ENCODE measurements at places on chromosomes 7 and 10.

DNA sequence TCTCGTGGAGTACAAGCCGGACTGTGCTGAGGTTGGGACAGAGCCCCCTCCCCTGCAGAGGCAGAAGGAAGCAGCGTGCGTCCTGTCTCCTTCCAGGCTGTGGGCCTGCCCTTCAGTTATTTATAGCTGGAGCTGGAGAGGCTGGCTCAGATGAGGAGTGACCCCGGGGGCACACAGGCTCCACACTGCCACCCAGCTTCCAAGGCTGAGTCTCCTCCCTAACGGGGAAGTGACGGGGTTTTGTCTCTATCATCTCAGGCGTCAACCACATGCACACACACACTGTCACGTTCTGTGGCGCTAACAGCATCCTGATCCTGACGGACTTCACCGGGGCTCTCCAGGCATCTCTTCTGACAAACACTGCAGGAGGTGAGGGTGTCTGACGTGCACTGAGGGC lies 25.4 kb downstream of the AMZ1 start:
- no peak for DNase-seq

- DNase-seq: no peak
Observed at GRCh38 chr10:26821699-26822570, 38.8 kb downstream of the ABI1 start.

DNA sequence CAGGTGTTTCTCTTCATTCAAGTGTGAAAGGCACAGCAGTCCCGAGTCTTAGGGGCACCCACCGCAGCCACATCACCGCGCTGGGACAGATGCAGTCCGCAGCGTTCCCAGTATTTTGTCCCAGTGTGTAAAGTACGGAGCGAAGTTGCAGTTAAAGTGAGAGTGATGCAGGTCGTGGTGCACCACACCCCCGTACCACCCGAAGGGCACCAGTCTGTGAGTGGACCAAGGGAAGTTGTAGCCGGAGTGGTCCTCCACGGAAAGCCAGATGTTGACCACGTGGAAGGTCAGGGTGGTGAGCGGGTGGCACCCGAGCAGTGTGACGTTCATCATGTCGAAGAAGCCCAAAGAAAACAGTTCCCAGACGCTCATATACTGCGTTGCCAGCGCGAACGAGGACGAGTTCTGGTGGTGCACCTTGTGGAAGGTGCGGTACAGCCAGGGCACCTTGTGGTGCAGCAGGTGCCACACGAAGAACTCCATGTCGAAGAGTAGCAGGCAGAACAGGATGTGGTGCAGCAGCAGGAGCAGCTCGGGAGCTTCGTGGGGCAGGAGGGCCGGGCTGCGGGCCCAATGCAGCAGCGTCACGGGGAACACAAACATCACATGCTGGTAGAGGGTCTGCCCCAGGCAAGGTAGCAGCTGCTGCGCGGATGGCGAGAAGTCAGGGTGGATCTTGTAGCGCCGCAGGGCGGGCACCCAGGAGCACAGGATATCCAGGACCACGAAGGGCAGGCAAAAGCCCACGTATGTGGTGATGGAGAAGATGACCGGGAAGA lies 526 bp downstream of the CH25H start:
- no peak for DNase-seq

GRCh38 chr7:31979690-31980330 lies 90.4 kb downstream of the PDE1C start:
- no peak for DNase-seq

DNA sequence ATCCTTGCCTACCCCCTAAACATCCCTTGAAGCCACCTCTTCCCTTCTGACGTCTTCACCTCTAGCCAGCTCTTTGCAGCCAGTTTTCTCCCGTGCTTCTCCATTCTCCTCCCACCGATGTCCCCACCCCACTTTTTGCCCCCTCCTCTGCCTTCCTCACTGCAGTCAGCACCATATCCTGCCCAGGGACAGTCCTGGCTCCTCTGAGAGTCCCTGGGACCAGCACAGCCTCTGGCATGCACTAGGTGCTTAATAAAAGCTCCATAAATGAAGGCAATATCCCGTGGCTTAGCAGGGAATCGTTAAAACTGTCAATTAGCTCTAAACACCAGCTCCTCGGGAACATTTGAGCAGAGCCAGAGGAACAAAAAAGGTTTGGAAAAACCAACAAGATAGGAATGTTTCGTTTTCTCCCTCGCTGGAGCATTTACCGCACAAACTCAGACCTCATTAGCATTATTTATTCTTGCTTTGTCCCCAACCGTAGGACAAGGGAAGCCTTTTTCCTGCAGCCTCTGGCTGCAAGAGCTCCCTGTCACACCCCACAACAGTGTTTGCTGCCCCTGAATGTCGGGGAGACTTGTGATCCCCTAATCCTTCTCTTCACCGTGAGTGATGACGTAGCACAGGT lies 16.1 kb downstream of the MYL10 start:
- no peak for DNase-seq

- no peak for DNase-seq
Observed at GRCh38 chr7:44460325-44460724, 30.1 kb downstream of the NUDCD3 start.

GRCh38 chr7:24301703-24302102 lies 17.7 kb downstream of the NPY start:
- no peak for DNase-seq

DNA sequence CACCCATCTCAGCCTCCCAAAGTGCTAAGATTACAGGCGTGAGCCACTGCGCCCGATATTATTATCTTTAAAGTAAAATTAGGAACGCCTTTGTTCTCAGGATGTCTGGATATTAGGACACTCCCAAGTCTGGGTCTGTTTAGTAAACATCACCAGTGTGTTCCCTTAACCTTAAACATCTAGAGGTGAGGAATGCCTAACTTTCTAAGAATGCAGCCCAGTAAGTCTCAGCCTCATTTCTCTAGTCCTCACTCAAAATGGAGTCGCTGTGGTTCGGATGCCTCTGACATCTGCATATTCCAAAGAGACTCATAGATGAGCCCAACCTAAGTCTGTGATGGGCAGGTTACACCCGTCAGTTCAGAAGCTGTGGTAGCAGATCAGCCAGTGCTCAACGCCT lies 4.3 kb upstream of the INSYN2A start:
- DNase-seq: no peak

- DNase-seq: no peak
Observed at GRCh38 chr7:47226696-47227095, 355.2 kb downstream of the TNS3 start.

GRCh38 chr10:60848126-60848525 lies 69.8 kb downstream of the CDK1 start:
- no peak for DNase-seq

DNA sequence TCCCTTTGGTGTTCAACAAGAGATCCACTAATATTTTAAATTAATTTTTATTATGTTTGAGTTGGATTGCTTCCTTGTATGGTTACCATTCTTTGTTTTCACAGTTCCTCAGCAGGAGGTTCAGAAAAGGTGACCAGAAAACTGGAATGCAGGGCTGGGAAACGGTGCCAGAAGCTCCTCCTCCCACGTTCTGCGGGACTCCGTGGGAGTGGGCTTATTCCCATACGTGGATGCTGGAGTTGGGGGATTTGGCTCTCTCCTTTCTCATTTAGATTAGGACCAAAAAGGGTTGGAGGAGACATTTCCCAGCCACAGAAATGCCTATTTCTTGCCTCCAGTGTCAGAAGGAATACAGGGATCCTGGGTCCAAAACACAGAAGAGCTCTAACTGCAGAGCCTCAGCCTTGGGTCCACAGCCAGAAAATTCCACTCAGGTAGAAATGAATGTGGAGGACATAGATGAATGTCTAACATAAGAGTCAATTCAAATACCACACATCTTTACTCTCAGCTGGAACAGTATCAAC lies 56.0 kb downstream of the SORBS1 start:
- DNase-seq: no peak

DNA sequence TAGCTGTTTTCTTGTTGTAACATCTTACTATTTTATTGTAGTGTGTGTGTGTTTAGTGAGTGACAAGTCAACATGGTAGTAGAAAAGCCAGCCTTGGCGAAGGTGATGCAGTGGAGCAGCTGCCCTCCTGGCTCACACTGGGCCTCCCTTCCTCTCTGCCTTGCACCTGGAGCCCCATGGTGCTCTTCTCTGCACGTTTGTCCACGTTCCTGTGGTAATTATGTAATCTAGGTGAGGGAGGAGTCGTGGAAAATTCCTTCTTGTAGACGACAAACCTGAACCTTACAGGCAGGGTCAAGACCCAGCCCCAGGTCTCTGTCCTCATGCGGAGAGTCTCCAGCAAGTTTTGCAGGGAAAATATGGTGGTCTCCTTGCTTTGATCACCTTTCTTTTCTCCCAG lies 348.3 kb upstream of the MKI67 start:
- DNase-seq: no peak
